Left ventricle myocardium superior (tissue), 1 donor: ENCODE measurements at places on chromosomes 1 and 21.

GRCh38 chr1:108049178-108049819, 84.3 kb upstream of the VAV3 start:
- DNase-seq, result peak; percentile 62

GRCh38 chr1:96579636-96580035, 141.9 kb upstream of the PTBP2 start:
- no peak for DNase-seq

DNA sequence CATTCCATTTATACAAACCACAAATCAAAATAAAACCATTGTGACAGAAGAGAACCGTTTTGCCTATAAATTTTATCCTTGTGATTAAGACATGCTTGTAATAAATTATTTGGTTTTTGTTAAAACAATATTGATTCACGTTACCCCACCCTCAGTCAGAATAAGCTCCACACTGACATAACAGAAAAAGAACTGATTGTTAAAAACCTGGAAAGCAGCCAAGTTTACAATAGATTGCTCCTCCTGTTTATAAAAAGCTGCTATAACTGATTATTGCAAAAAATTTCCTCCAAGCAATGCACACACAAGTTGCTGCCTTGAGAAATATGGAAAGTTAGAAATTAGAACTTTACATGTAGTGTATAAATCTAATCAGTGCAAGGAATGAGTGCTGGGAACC, 263.5 kb downstream of the SETD4 start:
- no peak for DNase-seq

GRCh38 chr21:15749082-15749860, 19.5 kb downstream of the USP25 start:
- no peak for DNase-seq

GRCh38 chr1:200263203-200263602, 146.6 kb downstream of the ZNF281 start:
- no peak for DNase-seq

- DNase-seq, result peak; percentile 73
Observed at GRCh38 chr1:156860113-156860627, 495 bp upstream of the NTRK1 start.

- peak; percentile 15 for DNase-seq
Observed at GRCh38 chr1:227896710-227897655, 50.7 kb downstream of the WNT9A start.

DNA sequence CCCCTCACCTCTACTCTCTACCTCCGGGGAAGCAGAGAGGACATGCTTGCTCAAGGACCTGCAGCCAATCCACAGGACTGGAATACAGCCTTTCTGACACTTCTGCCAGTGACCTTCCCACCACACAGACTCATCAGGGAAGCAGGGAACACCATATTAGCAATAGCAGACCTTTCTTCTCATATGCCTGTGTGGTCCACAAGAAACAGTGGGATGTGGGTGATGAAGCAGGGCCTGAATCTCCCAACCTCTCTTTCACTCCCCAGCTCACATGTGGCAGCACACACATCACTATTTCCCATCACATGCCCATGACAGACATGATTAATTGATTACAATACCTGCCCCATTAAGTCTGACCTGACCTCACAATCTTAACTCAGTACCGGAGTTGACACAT, 695.1 kb downstream of the MATN1 start:
- no peak for DNase-seq

GRCh38 chr1:45116340-45116739, 90.1 kb downstream of the ZSWIM5 start:
- DNase-seq, result no peak

DNA sequence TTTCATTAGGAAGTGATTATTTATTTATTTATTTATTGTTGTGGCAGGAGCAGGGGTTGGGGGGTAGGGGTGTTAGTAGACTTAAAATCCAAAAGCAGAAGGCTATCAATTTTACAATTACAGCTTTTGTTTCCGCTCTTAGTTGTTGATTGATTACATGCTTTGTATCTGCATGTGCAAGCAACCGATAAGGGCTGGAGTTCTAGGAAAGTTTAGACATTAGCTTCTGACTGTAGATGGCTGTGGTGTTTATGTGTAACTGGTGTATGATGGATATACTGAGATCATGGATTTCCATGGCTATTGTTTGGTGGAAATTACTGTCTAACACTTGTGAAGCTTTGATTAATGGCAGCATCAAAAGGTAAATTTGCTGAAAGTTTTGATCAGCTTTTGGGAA, 2.8 kb downstream of the ST6GALNAC5 start:
- DNase-seq, result no peak

- no peak for DNase-seq
Observed at GRCh38 chr1:221806984-221807383, 65.1 kb upstream of the DUSP10 start.

DNA sequence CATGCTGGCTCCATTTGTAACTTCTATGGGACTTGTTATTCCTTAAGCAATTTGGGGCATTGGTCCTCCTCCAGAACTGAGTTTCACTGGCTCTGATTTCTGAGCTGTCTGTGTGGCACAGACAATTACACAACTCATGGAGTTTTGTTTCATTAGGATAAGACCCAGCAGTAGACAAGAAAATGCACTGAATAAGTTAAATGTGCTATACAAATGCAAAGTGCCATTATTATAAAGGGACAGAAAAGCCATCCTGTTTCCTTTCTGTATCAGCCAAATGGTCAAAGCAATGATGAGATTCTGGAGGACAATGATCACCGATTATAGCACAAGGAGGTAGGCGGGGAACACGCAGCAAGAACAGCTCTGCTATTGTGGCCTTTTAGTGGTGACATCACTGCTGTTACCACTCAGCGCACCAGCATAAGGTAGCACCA, 81.9 kb downstream of the CNIH3 start:
- no peak for DNase-seq

GRCh38 chr1:200550367-200550766, 70.2 kb downstream of the KIF14 start:
- no peak for DNase-seq

DNA sequence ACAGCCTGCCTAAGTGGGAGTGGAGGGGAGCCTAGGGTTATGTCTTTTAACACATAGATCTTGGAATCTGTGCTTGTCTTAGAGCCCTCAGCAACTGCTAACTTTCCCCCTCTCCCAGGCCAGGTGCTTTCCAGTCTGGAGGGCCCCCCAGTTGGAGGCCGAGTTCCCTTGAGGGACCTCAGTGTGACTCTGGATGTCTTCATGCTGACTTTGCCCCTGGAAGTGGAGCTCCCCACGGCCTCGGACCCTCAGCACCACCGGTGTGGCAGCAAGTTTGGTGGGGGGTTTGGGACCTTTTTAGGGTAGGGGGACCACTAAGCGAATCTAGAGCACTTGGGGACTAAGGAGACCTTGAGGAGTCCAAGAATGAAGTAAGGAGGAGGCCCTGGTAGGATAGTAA, 22.9 kb downstream of the HYI start:
- no peak for DNase-seq
